Heart left ventricle (tissue), 16 donors: ENCODE measurements at places on chromosomes 4 and X. TPM values are rescaled to one million over a fixed set of nuclear protein-coding genes. Genes with fewer than 3 reads are reported as not detected.

EMD gene
- 76.8 TPM for total RNA-seq

ABCG2 gene
- total RNA-seq = 8.0 TPM

WAS gene
- 3.1 TPM for total RNA-seq

GRCh38 chrX:76366972-76367371 lies 60.5 kb upstream of the MAGEE1 start:
- no peaks in the 10 kb centered on the region for H3K27me3 ChIP-seq
- H3K27ac ChIP-seq = no peak overlapping the region
- H3K4me1 ChIP-seq = no peaks in the 10 kb centered on the region
- H3K4me3 ChIP-seq = no peak overlapping the region

FGD1 gene
- total RNA-seq = 5.9 TPM

DNA sequence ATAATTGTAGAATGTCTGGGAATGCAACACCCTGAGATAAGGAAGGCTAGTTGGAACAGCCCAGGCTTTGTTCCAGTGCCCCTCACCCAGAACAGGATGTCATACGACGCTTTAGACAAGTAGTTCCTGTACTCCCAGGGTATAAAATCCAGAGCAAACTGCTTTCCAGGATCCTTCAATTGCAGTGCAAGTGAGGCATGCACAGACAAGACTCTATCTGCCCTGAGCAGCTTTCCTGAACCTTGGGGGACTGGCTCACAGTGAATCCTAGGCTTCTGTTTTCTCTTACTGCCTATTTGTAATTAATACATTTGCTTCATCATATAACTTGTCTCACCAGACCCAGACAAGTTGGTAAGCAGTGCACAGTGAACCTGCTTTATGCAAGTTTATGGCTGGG lies 48.4 kb upstream of the IL9R start:
- no peaks in the 10 kb centered on the region for H3K36me3 ChIP-seq
- no peaks in the 10 kb centered on the region for H3K4me1 ChIP-seq
- no peak overlapping the region for H3K4me3 ChIP-seq
- no peak overlapping the region for H3K27ac ChIP-seq

- no peak overlapping the region for H3K27ac ChIP-seq
- H3K4me3 ChIP-seq = no peak overlapping the region
- H3K36me3 ChIP-seq = no peaks in the 10 kb centered on the region
- no peaks in the 10 kb centered on the region for H3K4me1 ChIP-seq
- no peaks in the 10 kb centered on the region for H3K27me3 ChIP-seq
Observed at GRCh38 chr4:39442998-39443397, 15.7 kb downstream of the RPL9 start.

DNA sequence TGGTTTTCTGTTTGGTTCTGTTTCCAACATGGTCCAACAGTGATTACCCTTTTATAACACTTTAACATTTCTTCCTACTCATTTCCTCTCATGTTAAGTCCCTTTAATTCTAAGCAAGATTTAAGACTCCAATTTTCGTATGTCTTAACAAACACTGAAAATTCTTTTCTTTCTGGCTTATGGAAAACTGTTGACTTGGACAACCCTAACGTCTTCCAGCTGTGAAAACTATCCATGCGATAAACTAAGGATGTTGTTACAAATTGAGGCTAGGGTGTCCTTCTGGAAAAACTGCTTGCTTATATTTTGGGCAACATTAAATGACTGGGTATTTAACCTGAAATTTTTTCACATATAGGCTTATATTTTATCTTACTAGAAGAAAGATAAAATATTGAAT lies 33.9 kb upstream of the RTL3 start:
- no peaks in the 10 kb centered on the region for H3K27me3 ChIP-seq
- no peaks in the 10 kb centered on the region for H3K4me1 ChIP-seq
- H3K4me3 ChIP-seq = no peak overlapping the region
- no peaks in the 10 kb centered on the region for H3K36me3 ChIP-seq

- no peaks in the 10 kb centered on the region for H3K27me3 ChIP-seq
- H3K4me1 ChIP-seq = no peaks in the 10 kb centered on the region
- DNase-seq = no peak
- no peaks in the 10 kb centered on the region for H3K36me3 ChIP-seq
- no peak overlapping the region for H3K27ac ChIP-seq
Observed at GRCh38 chr4:150348079-150348478, 233.9 kb upstream of the MAB21L2 start.

G3BP2 gene
- 70.8 TPM for total RNA-seq

GRCh38 chrX:16730450-16730849 lies 11.0 kb downstream of the SYAP1 start:
- H3K27ac ChIP-seq = no peak overlapping the region
- peaks cover 3% of the 10 kb centered on the region for H3K36me3 ChIP-seq
- no peak overlapping the region for H3K4me3 ChIP-seq
- no peaks in the 10 kb centered on the region for H3K4me1 ChIP-seq
- no peaks in the 10 kb centered on the region for H3K27me3 ChIP-seq

DNA sequence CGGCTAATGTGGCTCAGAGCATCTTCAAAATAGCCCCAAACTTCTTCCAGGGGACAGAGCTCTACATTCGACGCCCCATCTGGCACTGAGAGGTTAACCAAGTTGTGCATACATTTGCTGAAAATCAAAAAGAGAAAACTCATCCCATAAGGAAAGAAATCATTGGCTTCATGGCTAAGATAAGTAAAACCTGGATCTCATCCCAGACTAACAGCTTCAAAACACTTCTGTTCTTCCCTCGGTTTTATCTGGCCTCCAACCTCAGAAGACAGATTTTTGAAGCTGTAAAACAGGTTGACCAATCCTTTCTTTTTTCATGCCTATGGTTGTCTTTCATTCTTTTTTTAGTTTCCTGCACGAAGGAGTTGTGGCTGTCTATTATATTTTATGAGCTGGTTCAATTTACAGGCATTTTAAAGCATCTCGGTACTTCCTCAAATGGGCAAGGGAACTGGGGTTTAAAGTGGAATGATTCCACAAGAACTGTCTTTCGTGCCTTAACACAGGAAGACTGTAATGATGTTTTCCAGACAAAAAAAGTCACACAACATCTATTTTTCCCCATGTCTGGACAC lies 107.6 kb downstream of the DLG3 start:
- DNase-seq = no peak
- no peaks in the 10 kb centered on the region for H3K27me3 ChIP-seq
- H3K27ac ChIP-seq = no peak overlapping the region
- H3K36me3 ChIP-seq = no peaks in the 10 kb centered on the region

- peaks cover 65% of the 10 kb centered on the region for H3K27me3 ChIP-seq
- DNase-seq = peak; percentile 6
- peaks cover 13% of the 10 kb centered on the region for H3K4me1 ChIP-seq
- H3K36me3 ChIP-seq = no peaks in the 10 kb centered on the region
Observed at GRCh38 chr4:1401409-1402020, 4.7 kb downstream of the NKX1-1 start.

DNA sequence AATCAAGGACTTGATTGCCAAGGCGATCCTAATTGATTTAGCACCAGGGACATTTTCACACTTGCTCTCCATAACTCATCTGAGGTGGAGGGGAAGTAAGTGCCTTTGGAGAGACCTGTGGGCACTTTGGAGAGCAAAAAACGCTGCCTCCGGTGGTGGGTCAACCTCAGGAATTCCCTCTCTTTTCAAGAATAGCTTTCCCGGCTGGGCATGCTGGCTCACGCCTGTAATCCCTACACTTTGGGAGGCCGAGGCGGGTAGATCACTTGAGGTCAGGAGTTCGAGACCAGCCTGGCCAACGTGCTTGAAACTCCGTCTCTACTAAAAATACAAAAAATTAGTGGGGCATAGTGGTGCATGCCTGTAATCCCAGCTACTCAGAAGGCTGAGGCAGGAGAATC lies 49.2 kb downstream of the PRPS1 start:
- H3K27me3 ChIP-seq = no peaks in the 10 kb centered on the region
- peak overlapping the region; percentile 98 for H3K27ac ChIP-seq
- H3K36me3 ChIP-seq = no peaks in the 10 kb centered on the region
- no peak for DNase-seq
- no peak overlapping the region for H3K4me3 ChIP-seq
- H3K4me1 ChIP-seq = peaks cover 18% of the 10 kb centered on the region

HS3ST1 gene
- total RNA-seq = 2.2 TPM

GRCh38 chr4:54187148-54187547 lies 41.9 kb upstream of the PDGFRA start:
- no peak overlapping the region for H3K27ac ChIP-seq
- DNase-seq = peak; percentile 41
- H3K36me3 ChIP-seq = no peaks in the 10 kb centered on the region
- no peaks in the 10 kb centered on the region for H3K4me1 ChIP-seq
- H3K27me3 ChIP-seq = no peaks in the 10 kb centered on the region
- H3K4me3 ChIP-seq = no peak overlapping the region

DNA sequence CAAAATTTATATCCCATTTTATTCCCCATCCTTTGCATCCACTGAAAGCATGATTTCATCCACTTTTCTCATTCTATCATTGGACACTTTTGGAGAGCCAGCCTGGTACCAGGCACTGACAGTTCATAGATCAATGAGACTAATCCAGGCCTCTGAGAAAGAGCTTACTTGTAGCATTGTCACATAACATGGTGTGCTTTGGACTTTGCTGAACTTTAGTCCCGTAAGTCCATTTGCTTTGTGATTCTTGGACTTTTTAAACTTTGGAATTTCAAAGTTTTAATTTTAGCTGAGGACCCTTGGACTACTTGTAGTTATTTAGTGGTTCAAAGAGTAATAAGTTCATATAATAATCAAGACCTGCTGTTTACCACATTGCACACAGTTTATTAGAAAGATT lies 11.5 kb downstream of the LIAS start:
- H3K36me3 ChIP-seq = peaks cover 79% of the 10 kb centered on the region
- H3K4me1 ChIP-seq = no peaks in the 10 kb centered on the region
- H3K27ac ChIP-seq = no peak overlapping the region
- no peak for DNase-seq
- H3K27me3 ChIP-seq = no peaks in the 10 kb centered on the region

TBL1X gene
- total RNA-seq = 9.7 TPM

GRCh38 chrX:38376747-38377146 lies 24.3 kb downstream of the OTC start:
- H3K27me3 ChIP-seq = no peaks in the 10 kb centered on the region
- no peaks in the 10 kb centered on the region for H3K36me3 ChIP-seq
- DNase-seq = no peak
